ENCODE measurements at places on chromosomes 2 and 18.

DNA sequence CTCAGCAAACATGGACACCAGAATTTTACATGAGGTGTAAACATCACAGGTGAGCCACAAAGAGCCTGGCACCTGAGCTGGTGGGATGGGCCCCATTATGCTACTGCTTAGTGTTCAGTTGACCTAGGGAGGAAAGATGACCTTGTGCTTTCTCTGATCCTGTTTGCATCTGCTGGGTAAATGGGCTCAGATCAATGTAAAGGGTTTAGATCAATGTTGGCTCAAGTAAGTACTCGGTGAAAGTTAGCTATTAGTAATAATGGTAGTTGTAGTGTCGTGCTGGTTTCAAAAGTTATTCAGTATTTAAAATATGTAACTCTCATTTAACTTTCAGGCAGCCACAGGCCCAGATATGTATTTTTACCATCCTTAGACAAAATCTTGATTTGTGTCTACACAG is 19.8 kb downstream of the ABHD3 start:
- no peak for DNase-seq

GRCh38 chr2:98805412-98806171 is 74.7 kb upstream of the MGAT4A start:
- DNase-seq: no peak

DNA sequence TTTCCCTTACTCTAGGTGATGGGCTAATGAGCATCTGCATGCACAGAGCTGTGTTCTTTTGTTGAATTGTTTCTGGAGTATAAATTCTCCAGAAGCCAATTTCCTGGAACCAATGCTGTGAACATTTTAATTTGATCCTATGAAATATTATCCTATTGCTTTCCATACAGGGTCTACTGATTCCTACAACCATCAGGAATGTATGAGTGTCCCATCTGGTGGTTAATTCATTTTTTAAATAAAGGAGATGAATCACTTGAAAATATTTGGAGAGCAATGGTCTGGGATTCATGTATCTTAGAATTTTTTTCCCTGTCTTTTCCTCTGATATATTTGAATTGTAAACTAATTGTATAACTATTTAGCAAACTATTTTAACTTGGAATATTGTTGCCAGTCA is 14.0 kb downstream of the KIF5C start:
- DNase-seq: no peak

DNA sequence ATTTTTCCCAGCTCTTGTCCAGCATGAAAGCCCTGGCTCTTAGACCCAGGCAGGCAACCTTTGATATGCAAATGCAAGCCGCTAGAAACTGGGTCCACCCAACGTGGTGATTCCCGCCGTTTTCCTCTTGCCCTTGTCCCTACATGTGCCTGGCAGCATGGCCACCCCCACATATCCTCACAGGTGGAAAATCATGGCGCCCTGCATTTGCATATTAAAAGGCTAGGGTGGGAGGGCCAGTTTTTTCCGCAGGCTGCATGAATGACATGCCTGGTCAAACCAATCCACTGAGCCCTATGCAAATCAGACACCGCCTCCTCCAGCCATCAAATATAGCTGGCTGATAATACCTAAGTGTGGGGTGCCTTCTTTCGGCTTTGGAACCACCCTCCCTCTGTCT is 1091.8 kb upstream of the NXPH2 start:
- DNase-seq: no peak

DNA sequence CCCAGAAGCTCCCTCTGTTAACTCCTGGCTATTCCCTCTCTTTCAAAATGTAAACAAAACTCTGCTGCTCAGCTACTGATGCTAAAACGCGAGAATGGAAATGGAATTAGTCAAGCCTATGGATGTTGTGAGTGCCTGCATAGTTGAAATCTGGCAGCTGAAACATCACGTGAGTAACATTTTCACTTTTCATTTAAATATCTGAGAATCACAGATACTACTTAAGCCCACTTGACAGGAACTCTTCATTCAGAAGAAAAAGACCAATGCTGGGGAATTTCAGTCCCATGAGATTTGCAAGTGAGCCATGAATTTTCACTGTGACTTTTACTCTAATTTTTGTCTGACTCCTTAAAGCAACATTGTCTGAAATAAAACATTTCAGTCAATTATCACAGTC is 215.3 kb upstream of the SESTD1 start:
- no peak for DNase-seq

- DNase-seq: no peak
These were observed 1.3 kb upstream of the PAX3 start for GRCh38 chr2:222299906-222300725.

DNA sequence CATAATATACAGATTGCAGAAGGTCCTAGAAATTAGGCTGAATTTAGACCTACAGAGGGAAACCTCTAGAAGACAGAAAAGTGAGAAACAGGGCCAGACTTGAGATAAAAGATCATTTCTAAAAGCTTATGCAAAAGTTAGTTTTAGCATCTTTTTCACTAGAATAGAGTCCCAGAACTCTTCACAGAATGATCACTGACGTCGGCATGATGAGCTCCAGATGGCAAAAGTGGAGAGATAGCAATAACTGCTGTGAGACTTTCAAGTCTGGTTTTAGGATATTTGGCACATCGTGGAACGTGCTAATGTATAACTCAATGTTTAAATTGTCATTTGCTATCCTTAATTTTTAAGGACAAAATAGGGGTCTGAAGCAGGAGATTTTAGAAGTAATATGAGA is 1050.7 kb upstream of the CELF4 start:
- DNase-seq: no peak

DNA sequence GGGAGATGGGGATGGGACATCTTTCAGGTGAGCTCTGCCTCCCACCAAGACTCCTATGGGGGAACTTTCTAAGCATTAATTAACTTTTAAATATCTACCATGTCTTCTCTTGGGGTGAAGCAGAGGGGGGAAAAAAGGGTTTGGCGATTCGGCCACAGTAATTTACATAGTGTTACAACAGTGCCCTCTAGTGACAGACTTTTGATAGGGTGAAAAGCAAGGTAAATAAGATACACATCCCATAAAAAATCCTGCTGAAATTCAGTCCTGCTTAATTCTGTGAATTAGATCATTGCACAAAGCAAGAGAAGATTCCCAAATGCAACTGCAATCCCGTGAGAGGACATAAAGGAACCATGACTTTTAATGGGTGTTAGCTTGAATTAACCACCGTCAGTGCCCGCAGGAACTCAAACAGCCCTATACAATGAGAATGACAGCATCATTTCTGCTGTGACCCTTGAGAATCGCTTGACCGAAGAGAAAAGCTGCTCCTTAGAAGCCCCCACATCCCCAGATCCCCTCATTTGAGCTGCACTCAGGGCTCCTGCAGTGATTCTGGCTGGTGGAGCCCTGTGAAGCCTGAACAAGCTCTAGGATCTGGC is 32.8 kb downstream of the FAM124B start:
- DNase-seq: no peak

- DNase-seq: no peak
These were observed 200.4 kb downstream of the MREG start for GRCh38 chr2:215812966-215813365.

DNA sequence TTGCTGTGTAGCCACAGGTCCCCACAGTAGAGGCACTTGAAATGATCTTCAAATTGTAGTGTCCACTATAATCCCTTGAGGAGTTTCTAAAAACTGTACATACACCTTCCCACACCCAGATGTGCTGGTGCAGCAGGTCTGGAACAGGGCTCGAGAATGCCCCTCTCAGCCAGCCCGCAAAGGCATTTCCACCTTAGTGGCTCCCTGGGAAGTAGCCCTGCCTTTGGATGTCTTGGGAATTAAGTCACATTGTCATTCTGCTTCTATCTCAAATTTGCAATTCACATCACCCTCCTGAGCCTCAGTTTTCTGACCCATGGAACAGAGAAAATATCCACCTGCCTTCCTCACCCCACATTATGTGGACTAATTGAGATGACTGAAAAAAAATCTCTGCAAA is 44.3 kb upstream of the TCF7L1 start:
- no peak for DNase-seq

DNA sequence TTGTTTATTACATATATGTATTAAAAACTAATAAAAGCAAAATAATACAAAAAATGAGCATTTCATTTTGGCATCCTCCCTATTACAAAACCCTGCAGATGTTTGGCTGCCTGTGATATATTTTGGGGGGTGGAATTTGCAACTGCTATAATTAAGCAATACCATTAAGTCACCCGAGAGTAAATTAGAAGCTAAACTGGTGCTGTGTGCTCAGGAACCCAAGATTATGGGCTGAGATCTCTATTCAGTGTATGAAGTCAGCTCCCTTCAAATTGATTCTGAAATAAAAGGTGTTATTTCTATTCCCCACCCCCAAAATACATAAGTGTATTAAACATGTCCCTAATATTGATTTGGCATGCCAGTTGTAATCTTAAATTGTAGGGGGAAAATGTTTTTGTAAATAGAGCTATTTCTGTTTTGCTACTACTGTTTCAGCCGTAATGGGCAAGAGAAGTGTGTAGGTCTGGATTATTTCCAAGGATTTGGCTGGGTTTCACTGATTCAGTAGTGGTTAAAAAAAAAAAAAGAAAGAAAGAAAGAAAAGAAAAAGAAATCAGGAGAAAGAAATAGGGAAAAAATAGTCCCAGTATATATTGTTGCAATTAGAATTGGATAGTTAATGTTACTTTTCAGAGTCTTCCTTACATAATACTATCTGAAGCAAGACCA is 110.9 kb downstream of the SS18 start:
- DNase-seq: no peak

DNA sequence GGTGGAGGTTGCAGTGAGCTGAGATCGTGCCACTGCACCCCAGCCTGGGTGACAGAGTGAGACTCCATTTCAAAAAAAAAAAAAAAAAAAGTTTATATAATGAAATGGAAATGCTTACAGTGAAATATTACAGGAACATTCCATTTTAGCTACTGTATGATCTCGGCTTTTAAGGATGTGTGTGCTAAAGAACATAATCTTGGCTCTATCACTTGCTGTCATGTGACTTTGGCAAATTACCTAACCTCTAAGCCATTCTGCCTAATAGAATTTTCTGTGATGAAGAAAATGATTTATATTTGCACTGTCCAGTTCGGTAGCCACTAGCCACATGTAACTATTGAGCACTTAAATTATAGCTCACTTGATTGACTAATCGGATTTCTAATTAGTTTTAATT is 36.3 kb downstream of the SMAD4 start:
- no peak for DNase-seq

DNA sequence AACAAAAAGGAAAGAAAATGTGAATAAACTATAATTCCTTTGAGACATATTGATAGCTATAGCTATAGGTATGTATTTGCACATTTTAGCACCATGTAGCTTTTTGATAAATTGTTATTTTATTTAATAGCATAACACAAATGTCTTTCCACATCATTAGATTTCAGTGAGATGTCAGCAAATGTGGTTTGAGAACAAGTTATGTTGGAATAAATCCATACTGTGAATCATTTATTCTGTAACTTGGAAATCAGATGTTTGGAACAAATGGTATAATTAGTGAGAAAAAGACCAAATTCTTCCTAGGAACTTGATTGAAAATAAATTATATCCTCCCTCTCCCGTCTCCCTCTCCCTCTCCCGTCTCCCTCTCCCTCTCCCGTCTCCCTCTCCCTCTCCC is 62.8 kb downstream of the NABP1 start:
- no peak for DNase-seq

DNA sequence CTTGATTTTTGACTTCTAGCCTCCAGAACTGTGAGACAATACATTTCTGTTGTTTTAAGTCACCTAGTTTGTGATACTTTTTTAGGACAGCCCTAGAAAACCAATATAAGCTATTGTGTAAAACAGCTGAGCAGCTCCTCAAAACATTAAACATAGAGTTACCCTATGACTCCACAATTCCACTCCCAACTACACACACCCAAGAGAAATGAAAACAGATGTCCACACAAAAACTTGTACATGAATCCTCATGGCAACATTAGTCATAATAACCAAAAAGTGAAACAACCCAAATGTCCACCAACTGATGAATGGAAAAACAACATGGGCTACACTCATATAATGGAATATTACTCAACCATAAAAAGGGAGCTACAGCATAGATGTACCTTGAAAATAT is 32.6 kb downstream of the TNS1 start:
- no peak for DNase-seq

DNA sequence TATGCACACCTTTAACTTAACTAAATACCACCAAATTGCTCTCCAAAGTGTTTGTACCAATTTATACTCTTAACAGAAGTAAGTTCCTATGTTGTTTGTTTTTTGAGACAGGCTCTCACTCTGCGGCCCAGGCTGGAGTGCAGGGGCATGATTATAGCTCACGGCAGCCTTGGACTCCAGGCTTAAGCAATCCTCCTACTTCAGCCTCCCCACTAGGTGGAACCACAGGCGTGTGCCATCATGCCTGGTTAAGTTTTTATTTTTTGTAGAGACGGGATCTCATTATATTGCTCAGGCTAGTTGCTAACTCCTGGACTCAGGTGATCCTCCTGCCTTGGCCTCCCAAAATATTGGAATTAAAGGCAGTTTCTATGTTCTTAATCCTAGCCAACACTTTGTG is 13.1 kb upstream of the NAB1 start:
- no peak for DNase-seq

DNA sequence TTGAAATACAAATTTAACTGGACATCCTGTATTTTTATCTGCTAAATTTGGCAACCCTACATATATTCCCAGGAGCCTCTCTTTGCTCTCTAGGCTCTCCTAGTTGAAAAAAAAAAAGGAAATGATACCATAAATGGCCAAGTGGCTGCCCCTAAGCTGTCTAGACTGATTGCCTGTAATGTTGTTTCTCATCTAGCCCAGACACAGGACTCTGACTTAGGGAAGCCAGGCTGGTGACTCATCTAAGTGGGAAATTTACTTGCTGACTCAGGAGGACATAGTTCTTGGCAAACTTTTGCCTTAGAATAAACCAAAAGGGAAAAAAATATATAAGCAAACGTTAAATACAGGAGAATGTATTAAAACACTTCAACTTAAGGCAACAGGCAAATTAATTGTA is 14.6 kb upstream of the ITGAV start:
- no peak for DNase-seq

- DNase-seq: no peak
These were observed 20.6 kb upstream of the CNOT11 start for GRCh38 chr2:101231937-101232730.

DNA sequence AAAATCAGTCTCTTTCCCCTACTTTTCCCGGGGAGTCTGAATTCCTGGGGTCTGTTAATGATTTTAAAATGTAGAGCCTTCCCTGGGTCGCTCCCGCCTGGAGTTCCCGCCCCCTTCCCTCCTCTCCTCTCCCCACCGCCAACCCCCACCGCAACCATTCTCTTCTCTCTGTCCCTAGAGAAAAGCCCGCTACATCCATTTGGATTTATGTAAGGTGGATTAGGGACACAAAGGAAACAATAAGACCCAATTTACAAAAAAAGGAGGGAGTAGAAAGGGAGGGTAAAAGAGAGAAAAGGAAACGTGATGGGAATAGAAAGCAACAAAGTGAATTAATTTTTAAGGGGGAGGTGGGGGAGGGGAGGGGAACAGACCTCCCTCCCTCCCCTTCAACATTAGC is 2.2 kb downstream of the EPHA4 start:
- DNase-seq: no peak

- DNase-seq: no peak
These were observed 32.2 kb upstream of the ZNF385B start for GRCh38 chr2:179893616-179894015.

GRCh38 chr2:23554054-23554697 is 169.2 kb downstream of the KLHL29 start:
- DNase-seq: no peak
